Panc1 (cell line): ENCODE measurements at places on chromosomes 3 and 15.
A peak's percentile ranks its signal among the peaks of the same experiment; 100 is the strongest.

DNA sequence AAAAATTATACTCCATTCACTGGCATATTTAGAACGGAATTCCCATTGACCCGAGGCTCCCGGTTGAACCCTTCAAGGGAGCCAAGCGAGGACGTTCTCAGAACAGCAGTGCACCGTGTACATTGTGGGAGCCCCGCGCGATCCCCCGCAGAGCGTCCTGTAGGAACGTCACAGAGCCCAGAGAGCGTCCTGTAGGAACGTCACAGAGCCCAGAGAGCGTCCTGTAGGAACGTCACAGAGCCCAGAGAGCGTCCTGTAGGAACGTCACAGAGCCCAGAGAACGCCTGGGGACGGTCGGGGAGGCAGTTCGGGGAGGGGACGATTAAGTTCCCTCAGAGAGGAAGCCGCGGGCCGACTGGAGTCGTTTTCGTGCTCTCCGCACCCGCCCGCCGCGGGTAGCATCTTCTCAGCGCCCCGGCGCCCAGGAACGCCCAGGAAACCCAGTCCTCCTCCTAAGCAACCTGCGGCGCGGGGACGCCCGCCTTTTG, 506 bp upstream of the ATP1B3 start:
- peak overlapping the region; percentile 77 for H3K27ac ChIP-seq
- H3K36me3 ChIP-seq = no peaks in the 10 kb centered on the region; the same call in 1 of the 2 replicates
- DNase-seq = peak; percentile 51
- H3K4me1 ChIP-seq = peaks cover 11% of the 10 kb centered on the region; the same call in 1 of the 2 replicates

DNA sequence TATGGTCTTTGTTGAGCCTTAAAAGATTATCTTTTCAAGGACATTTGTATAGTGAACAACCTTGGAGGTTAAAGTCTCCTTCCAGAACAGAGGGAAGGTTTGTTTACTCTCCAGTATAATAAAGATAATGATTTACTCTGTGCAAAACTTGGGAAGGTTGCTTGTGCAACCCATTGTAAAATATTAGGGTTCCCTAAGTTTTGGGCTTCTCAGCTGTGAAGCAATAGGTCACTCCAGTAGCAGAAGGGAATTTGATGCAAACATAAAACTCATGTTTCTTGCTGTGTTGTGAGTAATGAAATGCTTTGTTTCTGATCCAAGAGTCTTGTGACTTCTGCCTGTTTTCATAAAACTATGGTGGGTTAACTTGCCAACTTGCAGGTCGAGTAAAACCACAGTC, 177.5 kb downstream of the SUCNR1 start:
- no peak overlapping the region for H3K4me3 ChIP-seq
- H3K27ac ChIP-seq = no peak overlapping the region
- no peaks in the 10 kb centered on the region for H3K4me1 ChIP-seq

DNA sequence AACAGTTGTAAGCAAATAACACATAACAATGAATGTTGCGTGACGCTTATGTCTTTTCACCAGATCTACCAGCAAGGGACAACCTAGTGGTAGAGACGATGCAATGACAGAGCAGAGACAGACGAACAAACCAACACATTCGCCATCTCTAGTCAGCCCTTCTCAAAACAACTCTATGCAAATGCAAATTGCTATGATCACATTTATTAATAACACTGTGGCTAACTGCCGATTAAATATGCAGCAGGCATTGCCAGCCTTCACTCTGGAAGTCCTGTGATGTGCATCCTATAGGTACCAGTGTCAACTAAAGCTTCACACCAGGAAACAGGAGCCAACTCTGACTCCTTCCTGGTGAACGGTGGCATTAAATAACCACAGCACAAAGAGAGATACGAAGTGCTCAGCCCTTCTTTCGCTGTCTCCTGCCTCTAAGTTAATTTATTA, 94.2 kb downstream of the FOXP1 start:
- H3K36me3 ChIP-seq = no peaks in the 10 kb centered on the region
- H3K27me3 ChIP-seq = no peaks in the 10 kb centered on the region
- H3K27ac ChIP-seq = no peak overlapping the region

DNA sequence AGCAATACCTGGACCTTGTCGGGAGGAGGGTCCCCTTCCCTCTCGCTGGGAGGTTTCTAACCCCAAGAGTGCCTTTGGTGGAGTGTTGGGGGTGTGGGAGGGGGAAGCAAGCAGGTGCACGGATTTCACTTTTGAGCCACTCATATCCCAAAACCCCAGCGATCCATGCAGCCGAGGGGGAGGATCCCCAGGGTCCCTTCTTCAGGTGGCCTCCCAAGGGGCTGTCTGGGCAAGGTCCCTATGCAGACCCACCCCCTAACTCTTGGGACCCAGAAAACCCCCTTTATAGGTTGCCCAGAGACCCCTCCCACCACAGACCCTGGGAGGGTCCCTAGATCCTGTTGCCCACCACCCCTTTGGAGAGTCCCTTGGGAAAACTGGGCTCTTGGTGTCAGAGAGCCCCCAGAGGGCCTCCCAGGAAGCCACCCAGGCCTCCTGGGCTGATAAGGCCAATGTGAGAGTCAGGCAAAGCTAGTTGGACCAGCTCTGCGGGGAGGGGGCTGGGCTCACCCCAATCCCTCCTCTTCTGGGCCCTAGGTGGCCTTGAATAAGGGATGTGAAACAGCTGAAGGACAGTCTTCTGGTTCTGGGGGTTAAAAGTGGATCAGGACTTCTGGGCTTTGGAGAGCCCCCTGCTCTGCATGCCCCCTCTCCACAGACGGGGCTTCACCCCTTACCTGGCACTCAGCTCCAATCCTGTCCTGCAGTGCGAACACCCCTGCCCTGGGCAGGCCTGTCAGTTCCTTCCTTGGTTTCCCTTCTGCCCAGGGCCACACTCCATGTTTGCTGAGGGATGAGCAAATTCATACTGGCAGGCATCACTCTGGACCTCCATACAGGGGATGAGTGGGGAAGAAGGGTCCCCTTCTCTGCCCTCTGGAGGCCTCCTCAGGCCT, 932 bp upstream of the PLCD1 start:
- H3K27ac ChIP-seq = no peak overlapping the region
- peak overlapping the region; percentile 41 for H3K4me3 ChIP-seq
- peaks cover 5% of the 10 kb centered on the region for H3K4me1 ChIP-seq
- no peaks in the 10 kb centered on the region for H3K27me3 ChIP-seq

GRCh38 chr3:38011111-38011510, 18.3 kb downstream of the PLCD1 start:
- no peak overlapping the region for H3K27ac ChIP-seq
- H3K4me1 ChIP-seq = no peaks in the 10 kb centered on the region

- H3K27me3 ChIP-seq = no peaks in the 10 kb centered on the region
- H3K4me1 ChIP-seq = no peaks in the 10 kb centered on the region
- no peak for DNase-seq
- no peak overlapping the region for H3K4me3 ChIP-seq
- H3K27ac ChIP-seq = no peak overlapping the region
Observed at GRCh38 chr15:65818927-65819562, 27.0 kb upstream of the DENND4A start.

DNA sequence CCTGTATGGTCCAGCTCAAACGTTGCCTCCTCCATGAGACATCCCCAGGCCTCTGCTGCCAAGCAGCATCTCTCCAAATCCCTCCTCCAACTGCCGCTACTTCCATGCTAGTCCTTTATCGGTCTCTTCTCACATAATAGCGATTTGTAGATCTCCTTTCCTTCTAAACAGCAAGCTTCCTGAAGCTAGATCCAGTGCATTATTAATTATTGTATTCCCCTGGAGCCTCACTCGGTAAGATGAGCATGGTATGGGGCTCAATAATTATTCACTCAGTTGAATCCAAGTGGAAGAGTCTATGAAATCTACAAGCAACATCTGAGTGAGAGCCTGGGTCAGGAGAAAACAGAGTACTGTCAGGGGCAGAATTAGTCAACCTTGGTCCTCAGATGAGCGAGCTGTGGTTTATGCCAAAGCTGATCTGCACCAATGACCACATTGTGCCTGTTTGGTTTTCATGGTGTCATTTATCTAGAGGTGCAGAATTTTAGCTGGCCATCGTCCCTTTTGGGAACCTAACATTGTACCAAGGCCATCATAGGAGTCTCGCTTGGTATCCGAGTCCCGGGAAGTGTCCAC, 93.8 kb upstream of the UBE2E1 start:
- H3K27ac ChIP-seq = peak overlapping the region; percentile 69; the same call in 1 of the 2 replicates
- no peak for DNase-seq
- H3K4me1 ChIP-seq = peaks cover 18% of the 10 kb centered on the region
- no peaks in the 10 kb centered on the region for H3K27me3 ChIP-seq
- no peak overlapping the region for H3K4me3 ChIP-seq

DNA sequence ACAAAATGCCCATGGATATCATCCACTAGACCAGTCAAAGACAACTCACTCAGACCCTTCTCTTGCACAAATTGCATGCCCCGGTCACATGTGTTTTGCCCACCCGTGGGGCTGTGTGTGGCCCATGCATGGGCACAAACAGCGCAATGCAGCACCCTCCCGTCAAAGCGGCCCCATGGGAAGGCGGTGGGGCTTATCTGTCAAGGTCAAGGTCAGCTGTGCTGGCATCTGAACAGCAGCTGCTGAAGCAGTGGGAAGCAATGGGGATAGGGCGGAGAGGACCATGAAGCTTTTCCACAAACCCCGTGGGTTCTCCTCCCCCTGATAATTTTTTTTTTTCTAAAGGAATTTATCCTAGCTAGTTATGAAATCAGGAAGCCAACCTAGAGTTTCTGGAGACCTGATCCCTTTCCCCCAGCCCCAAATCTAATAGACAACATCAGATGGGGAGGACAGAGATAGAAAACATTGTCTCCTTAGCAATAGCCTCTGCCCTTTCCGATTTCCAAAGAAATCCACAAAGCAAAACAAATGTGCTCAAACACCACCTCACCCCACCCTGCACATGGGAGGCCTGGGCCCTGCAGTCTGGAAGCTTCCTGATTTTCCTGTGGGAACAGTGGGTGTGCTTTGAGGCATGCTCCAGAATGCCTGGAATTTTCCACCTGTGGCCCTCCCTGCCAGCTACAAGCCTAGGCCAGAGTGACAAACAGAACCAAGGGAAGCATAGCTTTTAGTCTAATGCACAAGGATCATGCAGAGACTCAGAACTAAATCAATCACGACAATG, 84.4 kb downstream of the BDH1 start:
- no peak for DNase-seq
- H3K27ac ChIP-seq = no peak overlapping the region
- no peak overlapping the region for H3K4me3 ChIP-seq
- peaks cover 16% of the 10 kb centered on the region for H3K4me1 ChIP-seq
- H3K36me3 ChIP-seq = no peaks in the 10 kb centered on the region

DNA sequence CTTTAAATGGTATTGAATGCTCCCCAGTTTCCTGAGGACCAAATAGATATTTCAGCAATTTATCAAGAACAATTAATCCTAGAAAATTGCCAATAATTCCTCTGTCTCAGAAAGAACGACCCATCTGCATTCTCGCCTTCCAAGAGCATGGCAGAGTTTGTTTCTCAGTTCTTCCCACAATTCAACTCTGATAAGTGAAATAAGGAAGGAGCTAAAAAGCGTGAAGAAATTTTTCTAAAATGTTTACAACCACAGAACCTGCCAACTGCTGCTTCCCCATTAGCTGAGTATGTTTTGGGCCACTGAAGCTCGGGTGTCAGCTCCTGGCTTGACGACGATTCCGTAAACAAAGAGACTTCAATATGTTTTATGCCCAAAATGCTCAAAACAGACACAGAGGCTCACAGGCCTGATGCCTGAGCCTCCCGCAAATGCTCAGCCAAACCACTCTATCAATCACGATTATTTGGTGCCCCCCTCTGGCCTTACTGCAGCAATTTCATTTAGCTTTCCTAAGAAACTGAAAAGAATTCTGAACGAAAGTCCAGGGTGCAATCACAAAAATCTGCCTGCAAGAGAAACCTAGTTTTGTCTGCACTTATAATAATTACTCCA, 259.2 kb upstream of the CCDC54 start:
- H3K27ac ChIP-seq = no peak overlapping the region
- DNase-seq = peak; percentile 10
- H3K36me3 ChIP-seq = no peaks in the 10 kb centered on the region
- H3K4me1 ChIP-seq = 0 out of 2 replicates have a peak, but pooled peaks cover 2% of the 10 kb centered on the region
